ENCODE measurements at places on chromosomes 5 and 9. TPM values are rescaled to one million over a fixed set of nuclear protein-coding genes. Genes with fewer than 3 reads are reported as not detected.

The SLC23A1 gene
- 5.2 TPM for total RNA-seq

The PIP5K1B gene
- 7.0 TPM for total RNA-seq

The PTGDS gene
- total RNA-seq = 6.7 TPM

The CAMK4 gene
- total RNA-seq = 106 TPM

The HOMER1 gene
- total RNA-seq = 2.4 TPM

The GAPT gene
- not detected for total RNA-seq

All from T-helper 2 cell treated with Interferon-gamma antibody and Interleukin-4, amounts not matched to agents 100 ng/mL and 5 ng/mL, for 36 hours (primary cell).